ENCODE measurements at places on chromosomes 11 and 22.

GRCh38 chr11:35974882-35975589 is 31.2 kb downstream of the LDLRAD3 start:
- no peak for DNase-seq

- DNase-seq = no peak
Observed at GRCh38 chr11:59872076-59872475, 5.8 kb upstream of the TCN1 start.

GRCh38 chr11:14755140-14755539 is 111.5 kb downstream of the PDE3B start:
- DNase-seq = no peak

DNA sequence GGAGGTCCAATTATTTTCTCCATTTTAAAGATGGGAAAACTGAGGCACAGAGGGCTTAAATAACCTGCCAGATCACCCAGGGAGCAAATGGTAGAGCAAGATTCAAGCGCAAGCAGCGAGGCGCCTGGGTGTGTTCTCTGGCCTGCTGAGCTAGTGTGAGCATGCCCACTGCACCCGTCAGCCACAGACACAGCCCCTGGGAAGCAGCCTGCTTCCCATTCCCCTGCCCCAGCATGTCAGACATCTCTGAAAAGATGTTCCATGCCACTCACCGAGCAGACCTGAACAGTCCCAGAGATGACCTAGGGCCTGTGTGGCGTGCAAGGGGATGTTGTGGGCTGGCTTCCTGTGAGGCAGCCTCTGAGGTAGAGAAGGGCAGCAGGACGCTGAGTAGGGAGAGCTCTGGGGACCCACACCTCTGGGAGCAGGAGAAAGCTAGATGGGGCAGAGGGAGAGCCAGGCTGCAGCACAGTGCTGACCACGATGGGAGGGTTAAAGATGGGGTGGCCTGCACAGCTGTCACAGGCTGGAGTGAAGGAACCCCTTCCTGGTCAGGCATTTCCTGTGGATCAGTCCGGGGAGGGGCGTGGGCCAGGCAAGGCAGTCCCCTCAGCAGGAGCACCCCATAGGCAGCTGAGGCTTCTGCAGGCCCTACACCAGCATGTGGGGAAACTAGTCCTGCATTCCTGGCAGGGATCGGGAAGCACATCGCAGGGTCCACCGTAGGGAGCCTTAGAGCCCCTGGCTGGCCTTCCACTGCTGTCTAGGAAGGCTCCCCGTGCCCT is 101.4 kb downstream of the GALNT18 start:
- DNase-seq = no peak

DNA sequence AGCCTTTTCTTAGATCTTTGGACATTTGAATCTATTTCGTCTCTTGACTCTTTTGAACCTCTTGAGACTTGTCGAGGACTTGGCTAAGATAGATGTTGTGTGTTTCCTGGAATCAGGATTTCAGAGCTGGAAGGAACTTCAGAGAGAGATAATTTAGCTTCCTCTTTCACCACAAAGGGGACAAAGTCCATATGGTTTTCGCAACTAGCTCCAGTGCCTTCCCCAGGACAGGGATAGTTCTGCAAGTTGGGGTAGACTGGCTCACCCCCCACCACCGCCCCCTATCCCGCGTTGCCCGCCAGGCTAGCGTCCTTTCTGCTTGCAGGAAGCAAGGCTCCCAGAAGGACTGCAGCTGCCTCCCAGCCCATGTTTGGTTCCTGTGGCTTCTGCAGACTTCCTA is 75.7 kb upstream of the MYO18B start:
- DNase-seq = no peak
